ENCODE measurements at places on chromosomes 3 and 15.
A peak's percentile ranks its signal among the peaks of the same experiment; 100 is the strongest.

GRCh38 chr3:34263101-34263621 is 464.7 kb downstream of the PDCD6IP start:
- DNase-seq: no peak

DNA sequence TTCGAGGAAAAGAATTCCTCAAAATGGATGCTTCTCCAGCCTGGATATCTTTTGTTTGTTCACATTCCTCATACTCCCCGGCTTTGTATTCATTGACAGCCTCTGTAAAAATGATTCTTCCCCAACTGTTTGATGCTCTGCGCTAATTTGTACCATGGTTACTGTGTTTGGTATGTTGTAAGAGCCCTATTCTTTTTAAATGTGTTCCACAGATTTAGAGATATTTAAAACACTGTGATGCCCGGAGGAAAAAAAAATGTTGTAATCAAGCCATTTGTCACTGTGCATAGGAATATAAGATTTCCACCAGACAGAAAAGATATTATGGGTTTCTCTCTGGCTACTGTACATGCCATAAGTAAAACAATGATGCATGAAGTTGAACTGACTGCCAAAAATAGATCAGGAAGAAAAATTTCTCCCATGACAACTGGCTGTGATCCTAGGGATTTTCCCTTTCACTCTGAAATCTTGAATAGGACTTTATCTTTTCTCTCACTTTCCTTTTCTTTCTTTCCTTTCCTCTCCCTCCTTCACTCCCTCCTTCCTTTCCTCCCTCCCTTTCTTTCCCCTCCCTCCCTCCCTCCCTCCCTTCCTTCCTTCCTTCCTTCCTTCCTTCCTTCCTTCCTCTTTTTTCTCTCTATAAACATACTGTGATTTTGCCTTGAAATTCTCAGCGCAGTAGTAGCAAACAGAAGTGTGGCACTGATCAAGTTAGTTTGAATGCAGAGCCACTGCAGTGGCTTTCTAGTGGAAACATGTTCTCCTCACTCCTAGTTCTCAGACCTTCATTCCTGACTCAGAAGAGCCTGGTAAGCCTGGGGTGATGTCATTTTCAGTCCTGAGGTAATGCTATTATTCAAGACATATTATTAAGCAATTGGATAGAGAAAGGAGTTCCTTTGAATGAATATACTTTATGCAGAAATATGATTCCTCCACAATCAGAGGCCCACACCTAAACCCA is 254.9 kb upstream of the TBL1XR1 start:
- no peak for DNase-seq

DNA sequence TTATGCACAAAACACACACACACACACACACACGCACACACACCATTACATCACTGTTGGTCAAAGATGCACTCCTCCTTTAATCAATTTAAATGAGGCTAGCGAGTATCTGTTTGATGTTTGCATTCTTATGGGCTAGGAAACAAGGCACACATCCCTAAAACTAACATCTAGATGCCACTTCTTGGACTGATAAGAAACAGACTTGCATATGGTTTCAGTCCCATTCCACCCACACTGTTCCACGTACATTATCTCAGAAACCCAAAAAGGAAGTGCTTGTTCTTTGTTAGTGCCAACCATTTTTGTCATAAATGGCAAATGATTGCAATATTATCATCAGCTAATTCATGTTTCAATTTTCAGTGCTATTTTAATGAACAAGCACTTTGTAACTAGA is 69.5 kb downstream of the CCR1 start:
- DNase-seq: no peak

- peak; percentile 13 for DNase-seq
These were observed 145.5 kb upstream of the UMPS start for GRCh38 chr3:124584552-124585391.

DNA sequence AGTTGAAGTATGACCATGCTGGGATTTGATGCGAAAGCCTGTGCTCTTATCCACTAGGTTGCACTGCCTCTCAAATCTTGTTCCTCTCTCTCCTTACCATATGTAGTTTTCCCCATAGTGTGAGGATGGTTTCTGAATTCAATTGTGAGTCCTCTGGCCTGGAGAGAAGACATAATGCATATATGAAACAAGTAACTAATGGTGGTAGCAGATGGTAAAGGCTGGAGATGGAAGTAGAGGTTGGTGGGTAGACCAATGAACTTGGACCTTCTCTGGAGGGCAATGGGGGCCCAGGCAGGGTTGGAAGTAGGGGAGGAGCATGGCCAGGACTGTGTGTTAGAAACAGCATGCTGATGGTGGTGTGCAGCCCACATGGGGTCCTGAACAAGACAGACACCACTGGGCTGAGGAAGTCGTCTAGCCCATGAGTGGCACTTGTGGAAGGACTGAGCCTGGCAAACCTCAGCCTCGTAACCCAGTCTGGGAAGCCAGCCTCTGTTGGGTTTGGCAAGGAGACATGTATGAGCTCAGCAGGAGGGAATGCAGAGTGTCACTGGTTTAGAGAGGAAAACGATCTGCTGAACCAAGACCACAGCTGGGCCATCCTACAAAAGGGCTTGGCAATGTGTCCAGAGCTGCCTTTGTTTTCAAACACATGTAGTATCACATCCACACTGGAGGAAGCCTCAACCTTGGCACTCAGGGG is 18.5 kb upstream of the LMCD1 start:
- no peak for DNase-seq

- no peak for DNase-seq
These were observed 27.9 kb downstream of the FEM1B start for GRCh38 chr15:68305420-68305871.

GRCh38 chr15:50883903-50884302 is 24.6 kb upstream of the AP4E1 start:
- no peak for DNase-seq

DNA sequence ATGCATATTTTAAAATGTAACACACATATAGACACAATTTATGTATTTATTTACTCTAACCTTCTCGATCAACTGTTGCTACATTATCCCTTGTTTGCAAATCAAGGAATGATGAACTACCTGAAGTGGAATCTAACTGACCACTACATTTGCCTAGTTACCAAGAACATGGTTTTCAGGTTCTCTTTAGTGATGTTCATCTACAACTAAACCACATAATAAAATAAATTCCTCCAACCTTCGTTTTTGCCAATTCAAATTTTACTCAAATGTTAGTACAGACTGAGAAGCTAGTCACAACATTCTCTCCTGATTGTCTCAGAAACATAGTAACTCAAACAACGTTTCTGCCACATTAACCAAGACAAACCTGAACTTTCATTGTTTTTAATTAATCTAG is 521.9 kb downstream of the FOXP1 start:
- DNase-seq: no peak

DNA sequence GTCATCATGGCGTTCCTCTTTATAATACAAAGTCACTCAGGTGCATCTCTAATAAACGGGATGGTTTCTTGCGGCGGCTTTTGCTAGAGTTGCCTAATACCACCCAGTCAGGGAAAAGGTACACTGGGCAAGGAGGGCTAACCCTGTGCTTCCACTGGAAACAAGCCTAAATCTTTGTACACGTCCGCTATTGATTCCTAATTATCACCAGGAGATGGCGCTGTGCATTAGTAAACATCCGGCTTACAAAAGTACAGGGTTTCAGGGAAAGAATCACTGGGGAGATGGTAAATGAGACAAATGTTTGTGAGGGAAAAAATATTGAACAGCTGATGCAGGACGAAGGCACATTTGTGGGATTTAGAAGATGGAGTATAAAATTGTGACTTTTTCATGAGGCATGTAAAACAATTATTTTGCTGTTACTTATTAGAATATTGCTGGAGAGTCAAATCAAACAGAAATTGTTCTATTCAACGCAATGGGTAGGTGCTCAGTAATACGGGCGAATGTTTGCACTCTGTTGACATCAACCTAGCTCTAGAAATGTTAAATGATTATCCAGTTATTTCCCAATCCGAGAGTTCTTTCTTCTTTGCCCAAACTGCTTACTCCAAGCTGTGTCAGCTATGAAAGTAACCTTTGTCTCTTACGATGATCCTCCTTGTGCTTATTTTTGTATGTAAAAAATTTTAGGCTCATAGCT is 50.6 kb downstream of the GMNC start:
- DNase-seq: no peak

DNA sequence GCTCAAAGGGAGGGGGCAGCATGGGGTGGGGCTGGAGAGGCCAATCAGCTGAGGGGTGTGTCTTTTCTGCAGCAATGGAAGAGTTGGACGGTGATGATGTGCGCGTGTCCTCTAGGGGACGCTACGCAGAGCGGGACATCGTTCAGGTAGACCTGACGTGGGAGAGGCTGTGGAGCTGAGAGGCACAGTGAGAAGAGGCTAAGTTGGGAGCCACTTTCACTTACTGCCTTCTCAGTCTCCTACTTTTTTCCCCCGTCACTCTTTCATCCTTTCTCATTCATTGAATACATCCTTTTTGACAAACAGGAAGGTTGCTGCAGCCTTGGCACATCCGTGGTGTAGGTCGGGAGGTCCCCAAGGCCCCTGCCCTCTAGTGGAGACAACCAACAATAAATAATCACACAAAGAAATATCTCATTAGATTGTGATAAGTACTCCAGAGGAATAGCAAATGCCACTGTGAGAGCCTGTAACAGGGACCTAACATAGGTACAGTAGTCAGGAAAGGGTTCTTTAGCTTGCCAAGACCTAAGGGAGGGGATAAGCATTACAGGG is 4.4 kb upstream of the BRPF1 start:
- peak; percentile 37 for DNase-seq

- DNase-seq: no peak
These were observed 58.7 kb downstream of the RPN1 start for GRCh38 chr3:128591738-128592426.

- no peak for DNase-seq
These were observed 550.2 kb downstream of the PYDC2 start for GRCh38 chr3:192011137-192011536.

- no peak for DNase-seq
These were observed 22.8 kb upstream of the SLC15A2 start for GRCh38 chr3:121871430-121871829.

DNA sequence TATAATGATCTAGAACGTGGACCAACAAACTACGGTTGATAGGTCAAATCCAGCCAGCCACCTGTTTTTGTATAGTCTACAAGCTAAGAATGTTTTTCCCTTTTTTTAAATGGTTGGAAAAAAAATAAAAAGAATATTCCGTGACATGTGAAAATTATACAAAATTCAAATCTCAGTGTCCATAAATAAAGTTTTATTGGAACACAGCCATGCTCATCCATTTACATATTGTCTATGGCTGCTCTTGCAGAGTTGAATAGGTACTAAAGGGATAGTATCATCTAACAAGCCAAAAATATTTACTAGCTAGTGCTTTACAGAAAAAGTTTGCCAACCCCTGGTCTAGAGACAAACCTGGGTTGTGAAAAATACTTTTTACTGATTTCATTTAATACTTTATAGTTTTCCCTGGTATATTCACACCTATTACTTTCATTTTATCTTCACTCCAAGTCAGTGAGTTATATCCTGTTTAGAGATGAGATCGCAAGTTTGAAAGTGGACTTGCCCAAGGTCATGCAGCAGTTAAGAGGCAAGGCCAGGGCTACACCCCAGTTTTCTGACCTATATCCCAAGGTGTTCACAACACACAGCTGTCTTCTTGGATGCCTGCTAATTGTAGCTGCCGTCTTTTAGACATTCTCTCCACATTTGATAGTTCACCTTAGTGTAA is 58.4 kb downstream of the IGF2BP2 start:
- DNase-seq: no peak

DNA sequence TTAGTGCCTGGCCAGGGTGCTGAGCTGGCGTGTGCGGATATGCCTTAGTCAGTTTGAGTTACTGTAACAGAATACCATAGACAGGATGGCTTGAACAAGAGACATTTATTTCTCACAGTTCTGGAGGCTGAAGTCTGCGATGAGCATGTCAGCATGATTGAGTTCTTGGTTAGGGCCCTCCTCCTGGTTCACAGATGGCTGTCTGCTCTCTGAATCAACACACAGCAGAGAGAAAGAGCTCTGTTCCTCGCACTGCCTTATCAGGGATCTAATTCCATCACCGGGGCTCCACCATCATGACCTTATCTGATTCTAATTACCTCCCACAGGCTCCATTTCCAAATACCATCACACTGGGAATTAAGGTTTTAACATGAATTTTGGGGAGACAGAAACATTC is 386.6 kb upstream of the DPH6 start:
- DNase-seq: no peak

GRCh38 chr15:44033894-44034293 is 161.2 kb downstream of the FRMD5 start:
- no peak for DNase-seq

DNA sequence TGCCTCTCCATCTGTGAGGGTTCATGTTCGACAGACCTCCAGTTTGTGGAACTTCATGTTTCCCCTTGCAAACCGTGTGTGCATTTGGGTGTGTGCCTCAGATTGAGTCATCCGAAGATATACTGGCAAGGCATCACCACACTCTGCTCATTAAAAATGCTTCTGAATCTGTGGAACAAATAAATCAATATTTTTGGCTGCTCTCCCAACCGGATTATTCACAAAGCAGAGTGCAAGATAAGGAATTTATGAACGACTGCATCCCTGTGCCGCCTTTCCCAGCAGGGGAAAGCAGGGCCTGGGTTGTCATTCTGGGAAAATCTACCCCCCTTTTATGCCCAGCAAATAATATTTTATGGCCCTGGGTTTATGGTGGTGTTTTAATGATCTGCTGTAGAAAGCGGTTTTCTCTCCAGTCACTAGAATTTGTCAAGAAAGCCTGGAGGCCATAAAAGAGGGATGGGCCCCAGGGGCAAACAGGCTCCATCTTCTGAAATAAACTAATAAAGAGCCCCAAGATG is 4.2 kb upstream of the WNT5A start:
- DNase-seq: no peak

DNA sequence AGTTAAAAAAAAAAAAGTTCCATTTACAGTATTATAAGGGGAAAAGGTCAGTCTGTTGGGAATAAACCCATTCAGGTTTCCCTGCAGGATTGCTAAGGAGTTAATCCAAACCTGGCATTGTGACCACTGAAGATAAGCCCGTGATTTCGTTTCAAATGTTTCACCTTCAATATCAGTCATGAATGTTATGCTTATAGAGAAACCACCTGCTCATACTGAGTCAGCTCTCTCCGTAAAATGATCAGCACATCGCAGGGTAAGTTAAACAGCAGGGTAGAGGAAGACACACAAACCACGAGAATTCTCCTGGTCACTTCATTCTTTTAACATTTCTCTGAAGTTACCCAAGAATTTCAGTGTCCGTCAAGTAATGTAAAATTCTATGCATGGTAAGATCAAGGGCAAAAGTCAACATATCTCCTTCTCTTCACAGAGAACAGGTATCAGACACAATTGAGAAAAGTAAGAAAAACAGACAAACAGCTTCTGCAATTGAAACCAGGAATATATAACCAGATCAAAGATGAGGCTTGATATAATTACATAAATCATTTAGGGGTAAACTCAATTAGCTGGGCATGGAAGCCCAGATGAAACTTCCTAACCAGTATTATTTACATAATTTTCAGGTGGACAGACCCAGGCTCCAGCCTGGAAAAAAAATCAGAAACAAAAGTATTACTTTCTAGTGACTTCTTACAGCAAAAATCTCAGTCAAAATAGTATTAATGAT is 67.6 kb upstream of the ARHGEF3 start:
- DNase-seq: no peak

- no peak for DNase-seq
These were observed 74.8 kb downstream of the ADAMTS9 start for GRCh38 chr3:64612916-64613526.

Data from stimulated activated CD4-positive, alpha-beta T cell treated with anti-CD3 and anti-CD28 coated beads, Interleukin-2, amount 100 ng/mL, for 4 hours (primary cell).